Fibroblast of the conjunctiva (primary cell): ENCODE measurements at places on chromosomes 1 and 21.

DNA sequence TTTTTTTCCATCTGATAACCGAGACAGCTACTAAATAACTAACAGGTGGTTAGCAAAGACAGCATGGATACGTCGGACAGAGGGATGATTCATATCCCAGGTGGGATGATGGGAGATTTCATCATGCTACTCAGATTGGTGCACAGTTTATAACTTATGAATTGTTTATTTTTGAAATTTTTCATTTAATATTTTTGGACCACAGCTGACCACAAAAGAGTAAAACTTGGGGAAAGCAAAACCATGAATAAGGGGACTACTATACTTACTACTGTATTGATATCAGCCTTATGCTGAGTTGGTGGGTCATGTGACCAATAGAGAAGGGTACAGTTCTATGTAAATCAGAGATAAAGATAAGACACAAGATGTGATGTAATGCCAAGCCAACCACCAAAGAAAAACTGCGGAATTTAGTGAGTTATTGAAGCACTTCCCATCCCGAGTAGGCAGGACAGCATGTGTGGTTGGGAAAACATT, 248.1 kb upstream of the C1orf105 start:
- DNase-seq = no peak

DNA sequence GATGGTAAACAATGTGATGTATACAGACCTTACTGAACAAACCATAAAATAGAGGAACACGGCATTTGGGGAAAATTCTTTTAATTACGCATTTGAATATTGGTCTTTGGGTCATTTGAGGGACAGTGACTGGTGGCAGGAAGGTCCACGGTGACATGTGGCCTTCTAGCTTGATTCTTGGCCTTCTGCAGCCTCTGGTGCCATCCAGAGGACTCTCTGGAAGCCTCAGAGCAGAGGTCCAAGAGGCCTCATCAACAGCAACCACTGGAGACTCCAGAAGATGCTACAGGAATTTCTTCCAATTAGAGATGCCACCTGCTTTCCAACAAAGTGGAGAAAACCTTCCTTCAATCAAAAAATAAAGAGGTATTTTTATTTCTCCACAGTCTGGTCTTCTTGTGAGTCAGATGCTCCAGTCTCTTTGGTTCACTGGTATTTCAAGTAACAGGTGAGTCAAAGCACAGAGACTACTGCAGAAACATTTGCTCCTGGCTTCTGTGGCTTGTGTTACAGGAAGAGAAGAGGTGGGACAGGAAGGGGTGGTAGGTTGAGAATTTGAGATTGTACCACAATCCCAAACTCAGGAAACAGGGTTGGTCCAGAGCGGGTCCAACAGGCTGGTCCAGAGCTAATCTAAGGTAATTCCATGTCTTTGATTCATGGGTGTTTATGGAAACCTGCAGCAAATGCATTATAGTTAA, 2.7 kb upstream of the F5 start:
- no peak for DNase-seq

DNA sequence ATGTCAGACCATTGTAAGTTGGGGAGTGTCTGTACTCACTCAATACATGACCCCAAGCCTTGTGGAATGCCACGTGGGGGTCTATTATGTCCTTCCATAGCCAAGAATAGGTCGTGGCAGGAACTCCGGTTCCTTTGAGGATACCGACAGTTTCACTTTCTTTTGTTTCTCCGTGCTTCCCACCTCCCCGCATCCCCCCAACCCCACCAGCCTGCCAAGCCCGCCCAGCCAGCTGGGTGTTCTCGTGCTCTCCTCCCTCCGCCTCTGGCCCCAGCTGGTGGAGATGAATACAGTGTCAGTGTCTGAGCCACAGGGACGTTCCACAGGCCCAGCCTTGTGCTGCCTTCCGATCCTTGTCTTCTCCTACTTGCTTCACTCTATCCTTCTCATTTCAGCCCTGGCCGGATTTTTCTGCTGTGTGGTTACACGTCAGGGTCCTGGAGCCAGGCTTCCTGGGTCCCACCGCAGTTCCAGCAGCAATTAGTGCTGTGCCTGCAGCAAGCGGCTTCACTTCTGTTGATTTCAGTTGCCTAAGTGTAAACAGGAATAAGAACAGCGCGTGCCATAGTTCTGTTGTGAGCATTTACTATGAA, 4.1 kb upstream of the AGTRAP start:
- peak; percentile 48 for DNase-seq

GRCh38 chr1:218472885-218473284, 127.7 kb downstream of the TGFB2 start:
- DNase-seq = no peak
